SK-MEL-5 (cell line): ENCODE measurements at places on chromosomes 12 and 14. TPM values are rescaled to one million over a fixed set of nuclear protein-coding genes. Genes with fewer than 3 reads are reported as not detected.

The E2F7 gene
- 5.0 and 6.8 TPM in 2 replicates for total RNA-seq

The BTG1 gene
- 12.5 and 18.5 TPM in 2 replicates for total RNA-seq

The CSRP2 gene
- 20.2 TPM in 2 replicates for total RNA-seq

The DTX1 gene
- total RNA-seq: 0.95 and 1.1 TPM in 2 replicates

The DAAM1 gene
- 23.5 and 26.0 TPM in 2 replicates for total RNA-seq

The SLC8A3 gene
- not detected in 2 replicates for total RNA-seq

The TAS2R8 gene
- not detected in 2 replicates for total RNA-seq

The CLEC4D gene
- not detected in 2 replicates for total RNA-seq

The RPL10L gene
- not detected in 2 replicates for total RNA-seq

The AGAP2 gene
- total RNA-seq: 1.4 and 1.5 TPM in 2 replicates

The KRT4 gene
- total RNA-seq: not detected in 2 replicates

The NELL2 gene
- 0.21 and 0.45 TPM in 2 replicates for total RNA-seq

The NOC4L gene
- 11.4 and 12.1 TPM in 2 replicates for total RNA-seq

The RBMS2 gene
- total RNA-seq: 4.9 and 6.0 TPM in 2 replicates

The OTOGL gene
- total RNA-seq: 2.7 and 3.1 TPM in 2 replicates

The OTUB2 gene
- 3.5 and 4.4 TPM in 2 replicates for total RNA-seq

The SLC7A7 gene
- 0.82 and 1.5 TPM in 2 replicates for total RNA-seq

The DEGS2 gene
- not detected in 2 replicates for total RNA-seq

The LRTM2 gene
- total RNA-seq: not detected in 2 replicates

The HOXC11 gene
- total RNA-seq: 0.51 and 0.61 TPM in 2 replicates

The KRT82 gene
- not detected in 2 replicates for total RNA-seq

The OR11H7 gene
- total RNA-seq: not detected in 2 replicates

The GYS2 gene
- total RNA-seq: not detected in 2 replicates

The GPR135 gene
- total RNA-seq: 2.4 and 2.9 TPM in 2 replicates

The LBHD2 gene
- total RNA-seq: not detected in 2 replicates

The BDKRB2 gene
- not detected in 2 replicates for total RNA-seq

The SIRT4 gene
- total RNA-seq: 1.9 and 2.8 TPM in 2 replicates

The NGB gene
- total RNA-seq: not detected in 2 replicates

The WNT5B gene
- total RNA-seq: 0.53 and 0.69 TPM in 2 replicates

The EML5 gene
- total RNA-seq: 0.16 and 0.53 TPM in 2 replicates

The CLMN gene
- total RNA-seq: 19.5 and 24.0 TPM in 2 replicates

The CLEC6A gene
- 0.29 TPM in 1 of 2 replicates, not detected in the other for total RNA-seq

The ZBTB42 gene
- 5.2 and 5.4 TPM in 2 replicates for total RNA-seq

The TAS2R20 gene
- total RNA-seq: 1.1 and 1.3 TPM in 2 replicates

The CLEC4A gene
- total RNA-seq: 0.27 and 0.40 TPM in 2 replicates

The TMCC3 gene
- 3.1 TPM in 2 replicates for total RNA-seq

The MANSC4 gene
- 0.37 TPM in 1 of 2 replicates, not detected in the other for total RNA-seq

The FAM186B gene
- 0.75 and 0.95 TPM in 2 replicates for total RNA-seq

The LRCOL1 gene
- not detected in 2 replicates for total RNA-seq

The MYH6 gene
- not detected in 2 replicates for total RNA-seq

The WNT1 gene
- not detected in 2 replicates for total RNA-seq

The LIN7A gene
- total RNA-seq: 0.26 TPM in 1 of 2 replicates, not detected in the other

The AVPR1A gene
- total RNA-seq: not detected in 2 replicates

The PTPRO gene
- 0.67 and 0.71 TPM in 2 replicates for total RNA-seq

The BCL2L14 gene
- total RNA-seq: not detected in 2 replicates
